Fibroblast of upper back skin (primary cell): ENCODE measurements at places on chromosomes 2 and 18.

DNA sequence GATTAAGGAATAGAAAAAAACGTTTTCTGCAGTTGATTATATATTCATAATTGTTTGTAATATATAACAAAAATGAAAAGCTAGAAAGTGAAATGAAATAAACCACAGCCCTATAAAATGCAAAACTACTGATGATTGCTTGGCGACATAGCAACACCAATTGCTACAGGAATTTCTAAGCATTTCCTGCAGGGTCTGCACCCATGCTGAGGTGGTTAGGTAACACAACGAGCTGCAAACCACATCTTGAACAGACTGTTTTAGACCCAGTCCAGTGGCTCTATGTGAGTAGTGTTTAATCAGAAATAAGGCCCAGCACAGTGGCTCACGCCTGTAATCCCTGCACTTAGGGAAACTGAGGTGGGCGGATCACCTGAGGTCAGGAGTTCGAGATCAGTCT is 17.2 kb upstream of the UGT1A9 start:
- no peak for DNase-seq

GRCh38 chr2:154392256-154392655 is 306.2 kb upstream of the KCNJ3 start:
- DNase-seq: no peak

- DNase-seq: no peak
Observed at GRCh38 chr2:66581339-66582103, 146.6 kb downstream of the MEIS1 start.

DNA sequence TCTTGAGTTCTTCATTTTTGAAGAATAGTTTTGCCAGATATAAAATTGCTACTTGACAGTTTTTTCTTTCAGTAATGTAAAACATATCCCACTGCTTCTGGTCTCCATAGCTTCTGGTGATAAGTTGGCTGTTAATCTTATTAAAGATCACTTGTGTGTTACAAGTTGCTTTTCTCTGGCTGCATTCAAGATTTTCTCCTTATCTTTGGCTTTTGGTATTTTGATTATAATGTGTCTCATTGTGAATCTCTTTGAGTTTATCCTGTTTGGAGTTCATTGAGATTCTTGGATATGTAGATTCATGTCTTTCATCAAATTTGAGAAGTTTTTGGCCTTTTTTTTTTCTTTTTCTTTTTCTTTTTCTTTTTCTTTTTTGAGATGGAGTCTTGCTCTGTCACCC is 20.2 kb upstream of the ADNP2 start:
- no peak for DNase-seq

DNA sequence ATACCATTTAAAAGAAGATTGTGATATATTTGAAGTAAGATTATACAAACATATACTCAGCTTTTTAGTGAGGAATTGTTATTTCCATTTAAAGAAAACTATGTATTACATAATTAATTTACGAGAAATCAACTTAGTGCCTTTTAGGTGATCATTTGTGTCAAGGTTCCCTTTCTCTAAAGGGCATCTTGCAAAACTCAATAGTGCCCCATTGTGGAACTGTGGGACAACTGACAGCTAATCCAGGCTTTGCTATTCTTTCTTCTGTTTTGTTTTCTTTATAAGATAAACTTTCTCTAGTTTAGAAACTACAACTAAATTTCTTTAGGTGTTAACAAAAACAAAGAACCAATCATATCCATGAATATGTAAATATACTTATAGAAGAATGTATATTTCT is 24.3 kb upstream of the VIT start:
- DNase-seq: peak; percentile 50

DNA sequence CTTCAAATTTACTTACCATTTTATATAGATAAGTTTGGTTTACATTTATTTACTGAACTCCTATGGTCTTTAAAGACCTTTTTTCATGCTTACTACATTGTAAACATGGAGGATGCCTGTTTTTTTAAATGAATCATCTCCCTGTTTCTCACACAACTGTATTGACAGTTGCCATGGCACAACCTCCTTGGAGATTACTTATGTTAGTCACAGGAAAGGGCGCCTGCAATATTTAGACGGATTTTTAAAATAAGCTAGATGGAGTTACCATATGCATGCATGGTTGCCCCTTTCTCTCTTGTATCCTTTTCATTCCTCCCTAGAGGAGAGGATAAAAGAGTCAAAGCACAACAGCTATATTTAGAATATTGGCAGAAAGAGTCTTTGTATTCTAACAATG is 34.8 kb upstream of the CCDC102B start:
- no peak for DNase-seq

- no peak for DNase-seq
Observed at GRCh38 chr18:50848061-50848551, 28.3 kb upstream of the MRO start.

DNA sequence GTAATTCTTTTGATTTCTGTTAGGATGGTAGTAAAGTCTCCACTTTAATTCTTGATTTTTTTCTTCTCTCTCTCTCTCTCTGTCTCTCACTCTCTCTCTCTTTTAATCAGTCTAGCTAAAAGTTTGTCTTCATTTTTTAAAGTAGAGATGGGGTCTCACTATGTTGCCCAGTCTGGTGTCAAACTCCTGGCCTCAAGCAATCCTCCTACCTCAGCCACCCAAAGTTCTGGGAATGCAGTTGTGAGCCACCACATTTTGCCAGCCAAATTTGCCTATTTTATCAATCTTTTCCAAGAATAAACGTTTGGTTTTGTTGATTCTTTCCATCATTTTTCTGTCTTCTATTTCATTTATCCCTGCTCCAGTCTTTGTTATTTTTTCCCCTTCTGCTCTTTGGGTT is 23.9 kb upstream of the ACOXL start:
- DNase-seq: no peak

GRCh38 chr2:105261061-105261460 is 19.5 kb downstream of the GPR45 start:
- DNase-seq: peak; percentile 98

- no peak for DNase-seq
Observed at GRCh38 chr2:224524657-224525056, 60.5 kb downstream of the CUL3 start.

- no peak for DNase-seq
Observed at GRCh38 chr2:174510583-174511189, 23.9 kb upstream of the GPR155 start.

DNA sequence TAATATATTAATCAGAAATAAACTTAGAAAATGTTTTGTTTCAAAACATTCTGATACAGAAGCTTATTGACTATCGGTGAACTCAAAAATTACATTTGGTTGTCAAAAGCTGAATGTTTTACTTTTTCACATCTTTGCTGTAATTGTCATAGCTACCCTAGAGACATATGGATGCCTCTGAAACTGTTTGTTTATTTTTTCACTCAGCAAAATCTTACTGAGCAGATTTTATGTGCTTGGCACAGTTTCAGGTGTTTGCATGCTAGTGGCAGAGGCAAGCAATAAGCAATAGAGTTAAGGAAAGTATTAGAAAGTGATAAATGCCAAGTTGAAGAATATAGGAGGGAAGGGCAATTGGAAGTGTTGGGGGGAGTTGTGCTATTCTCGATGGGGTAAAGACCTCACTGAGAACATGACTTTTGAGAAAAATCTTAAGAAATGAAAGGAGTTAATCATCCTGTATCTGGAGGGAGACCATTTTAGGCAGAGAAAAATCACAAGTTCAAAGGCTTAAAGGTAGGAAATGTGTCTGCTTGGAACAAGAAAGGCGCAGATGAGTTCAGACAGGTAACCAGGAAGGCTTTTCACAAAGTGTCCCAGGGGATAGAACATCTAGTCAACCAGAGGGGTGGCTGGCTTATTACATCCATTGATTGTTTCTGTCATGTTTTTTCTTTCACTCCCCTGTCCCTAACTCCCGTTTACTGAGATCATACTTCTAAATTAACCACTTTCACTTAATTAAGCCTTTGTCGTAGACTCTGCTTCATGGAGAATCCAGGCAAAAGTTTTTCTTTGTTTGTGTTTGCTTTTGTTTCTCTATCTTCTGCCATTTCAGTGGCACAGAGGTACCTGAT is 27.2 kb upstream of the COBLL1 start:
- no peak for DNase-seq

DNA sequence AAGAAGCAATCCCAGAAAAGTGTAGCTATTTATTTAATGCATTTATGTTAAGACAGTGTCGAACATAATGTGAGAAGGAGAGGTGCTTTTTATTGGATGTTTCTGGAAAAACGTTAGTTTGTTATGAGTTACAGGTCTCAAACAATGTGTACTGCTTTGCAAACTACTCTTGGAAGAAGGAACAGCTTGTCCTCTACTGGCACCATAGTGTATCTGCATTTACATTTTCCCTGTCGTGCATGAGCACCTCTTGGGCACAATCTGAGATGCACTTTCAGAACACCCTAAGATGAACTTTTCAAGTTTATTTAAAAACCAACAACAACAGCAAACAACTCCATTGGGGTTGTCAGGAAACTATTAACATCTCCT is 22.8 kb downstream of the CCNYL1 start:
- DNase-seq: peak; percentile 25

- no peak for DNase-seq
Observed at GRCh38 chr2:160175169-160176134, 24.6 kb downstream of the ITGB6 start.

- peak; percentile 46 for DNase-seq
Observed at GRCh38 chr2:121561617-121562268, 31.1 kb downstream of the RNU4ATAC start.

- no peak for DNase-seq
Observed at GRCh38 chr2:95311815-95312542, 14.8 kb downstream of the KCNIP3 start.

DNA sequence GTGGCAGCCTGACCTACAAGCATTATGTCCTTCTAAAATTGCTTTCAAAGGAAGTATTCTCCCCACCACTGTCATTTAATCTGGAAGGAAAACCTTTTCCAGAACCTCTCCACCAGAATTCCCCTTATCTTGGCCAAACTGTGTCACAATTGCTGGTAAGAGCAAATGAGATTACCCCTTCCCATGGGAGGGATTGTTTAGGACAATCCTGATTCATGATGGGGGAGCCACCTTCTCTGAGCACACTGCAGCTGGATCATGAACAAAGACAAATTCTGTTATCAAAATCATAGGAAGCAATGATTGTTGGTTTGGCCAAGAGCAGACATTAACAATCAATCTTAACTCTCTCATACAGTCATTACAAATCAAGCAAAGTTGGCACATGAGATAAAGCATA is 18.1 kb upstream of the ATOH8 start:
- DNase-seq: no peak

- no peak for DNase-seq
Observed at GRCh38 chr18:63140038-63140450, 179.5 kb downstream of the BCL2 start.

GRCh38 chr18:68448736-68449135 is 266.2 kb downstream of the TMX3 start:
- DNase-seq: peak; percentile 84

DNA sequence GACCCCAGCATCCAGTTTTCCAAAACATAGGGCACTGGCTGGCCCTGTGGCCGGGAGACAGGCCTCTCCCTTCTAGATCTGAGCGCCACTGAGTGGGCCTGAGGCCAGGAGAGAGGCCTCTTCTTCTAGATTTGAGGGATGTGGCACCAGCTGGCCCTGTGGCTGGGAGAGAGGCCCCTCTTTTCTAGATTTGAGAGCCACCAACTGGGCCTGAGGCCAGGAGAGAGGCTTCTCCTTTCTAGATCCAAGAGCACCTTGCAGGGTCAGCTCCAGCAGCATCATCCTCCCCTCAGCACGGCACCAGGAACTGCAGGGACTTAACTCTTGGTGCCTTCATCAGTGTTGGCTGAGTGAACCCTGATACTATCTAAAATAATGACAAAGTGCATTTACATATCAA is 114.3 kb upstream of the ALKAL2 start:
- no peak for DNase-seq

DNA sequence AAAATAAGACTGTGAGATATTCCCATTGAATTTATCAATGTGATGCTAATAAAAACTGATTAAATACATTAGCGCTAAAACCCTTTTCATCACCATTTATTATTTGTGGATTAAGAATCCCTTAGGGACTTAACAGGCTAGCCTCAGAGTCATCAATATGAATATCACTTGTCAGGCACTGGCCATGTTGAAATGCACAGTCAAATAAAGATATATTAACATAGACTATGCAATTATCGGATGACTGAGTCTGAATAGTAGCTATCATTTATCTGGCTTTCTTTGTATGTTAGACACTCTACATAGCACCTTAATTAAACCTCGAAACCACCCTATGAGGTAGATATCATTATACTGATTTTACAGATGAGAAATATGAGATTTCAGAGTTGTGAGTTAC is 213.6 kb downstream of the RDH14 start:
- no peak for DNase-seq

DNA sequence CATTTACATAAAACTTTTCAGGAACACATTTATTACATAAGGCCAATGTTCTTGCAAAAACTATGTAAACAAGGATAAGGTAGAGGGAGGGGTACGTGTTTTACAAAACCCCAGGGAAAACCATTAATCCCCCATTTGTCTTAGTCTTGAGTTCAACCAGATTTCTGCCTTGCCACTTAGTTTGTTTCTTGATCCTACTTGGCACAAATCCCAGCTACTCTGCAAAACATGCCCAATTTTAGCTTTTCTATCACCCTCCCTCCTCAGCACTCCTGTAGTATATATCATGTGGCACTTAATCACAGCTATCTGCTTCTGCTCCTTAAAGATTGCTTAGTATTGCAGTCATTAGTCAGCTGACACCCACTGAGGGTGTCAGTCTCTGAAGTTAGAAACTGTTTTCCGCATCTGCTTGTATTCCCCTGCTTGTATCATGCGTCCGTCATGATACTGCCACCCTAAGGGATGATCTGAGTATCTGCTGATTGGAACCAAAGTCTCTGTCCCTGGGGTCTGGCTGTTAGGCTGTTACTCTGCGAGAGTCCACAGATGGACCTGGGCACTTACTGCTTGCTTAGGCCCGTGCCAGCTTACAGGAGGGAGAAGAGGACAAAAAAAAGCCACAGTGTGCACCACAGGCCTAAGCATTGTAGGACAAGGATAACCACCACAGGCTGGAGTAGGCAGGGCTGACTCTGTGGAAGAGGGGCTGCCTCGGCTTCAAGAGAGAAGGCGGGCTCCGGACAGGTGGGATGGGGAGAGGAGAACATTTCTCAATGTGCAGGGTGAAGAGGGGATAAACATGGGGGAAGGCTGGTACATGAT is 82.2 kb downstream of the EPAS1 start:
- DNase-seq: peak; percentile 42

- DNase-seq: no peak
Observed at GRCh38 chr2:127397568-127398238, 9.9 kb upstream of the MAP3K2 start.
